Cardiac ventricle fibroblast (primary cell): ENCODE measurements at places on chromosomes 7 and 10. TPM values are rescaled to one million over a fixed set of nuclear protein-coding genes. Genes with fewer than 3 reads are reported as not detected.

The SPAM1 gene
- not detected in 2 replicates for total RNA-seq

The ALKBH4 gene
- total RNA-seq, result 12.0 and 17.9 TPM in 2 replicates

The NUDT5 gene
- 49.5 and 55.3 TPM in 2 replicates for total RNA-seq

The SPACDR gene
- total RNA-seq, result 0.44 and 5.0 TPM in 2 replicates

The SPDYE11 gene
- total RNA-seq, result not detected in 2 replicates

The SLC16A12 gene
- total RNA-seq, result 0.81 and 1.1 TPM in 2 replicates

The CRPPA gene
- total RNA-seq, result 1.5 and 1.7 TPM in 2 replicates

The NKX2-3 gene
- not detected in 2 replicates for total RNA-seq

The PIK3CG gene
- 0.39 and 1.2 TPM in 2 replicates for total RNA-seq

The ZNF804B gene
- not detected in 2 replicates for total RNA-seq

The ZP3 gene
- 3.7 and 4.6 TPM in 2 replicates for total RNA-seq

The RAMP3 gene
- total RNA-seq, result not detected in 2 replicates

The GNAT3 gene
- not detected in 2 replicates for total RNA-seq

The ZNF789 gene
- total RNA-seq, result 1.0 and 1.8 TPM in 2 replicates

The FAM25G gene
- not detected in 2 replicates for total RNA-seq

The AGR2 gene
- not detected in 2 replicates for total RNA-seq

The FAM25A gene
- total RNA-seq, result not detected in 2 replicates

The TMEM176B gene
- total RNA-seq, result not detected in 2 replicates

The PTF1A gene
- total RNA-seq, result not detected in 2 replicates

The GRIFIN gene
- total RNA-seq, result not detected in 2 replicates

The PDSS1 gene
- total RNA-seq, result 2.0 and 2.6 TPM in 2 replicates

The LLCFC1 gene
- total RNA-seq, result not detected in 2 replicates

The SEMA3E gene
- 0.15 and 0.25 TPM in 2 replicates for total RNA-seq

The HKDC1 gene
- not detected in 2 replicates for total RNA-seq

The CNPY4 gene
- total RNA-seq, result 15.3 and 16.2 TPM in 2 replicates

The GHRHR gene
- total RNA-seq, result not detected in 2 replicates

The C7orf33 gene
- total RNA-seq, result not detected in 2 replicates

The RBM20 gene
- not detected in 2 replicates for total RNA-seq
